Endothelial cell of umbilical vein (primary cell): ENCODE measurements at places on chromosomes 13 and 19. TPM values are rescaled to one million over a fixed set of nuclear protein-coding genes. Genes with fewer than 3 reads are reported as not detected.

GRCh38 chr13:79128158-79128557 lies 277.9 kb downstream of the RBM26 start:
- no peak for DNase-seq

GRCh38 chr13:53513226-53513625 lies 484.6 kb downstream of the OLFM4 start:
- no peak for DNase-seq

Gene VSIG10L
- 0.39 and 0.62 TPM in 2 replicates for total RNA-seq

Gene URAD
- not detected in 2 replicates for total RNA-seq

Gene CFAP97D2
- not detected in 2 replicates for total RNA-seq

- DNase-seq, result no peak
Observed at GRCh38 chr13:35916146-35916545, 215.0 kb downstream of the DCLK1 start.

GRCh38 chr19:35888398-35888797 lies 11.9 kb downstream of the NFKBID start:
- DNase-seq, result no peak

DNA sequence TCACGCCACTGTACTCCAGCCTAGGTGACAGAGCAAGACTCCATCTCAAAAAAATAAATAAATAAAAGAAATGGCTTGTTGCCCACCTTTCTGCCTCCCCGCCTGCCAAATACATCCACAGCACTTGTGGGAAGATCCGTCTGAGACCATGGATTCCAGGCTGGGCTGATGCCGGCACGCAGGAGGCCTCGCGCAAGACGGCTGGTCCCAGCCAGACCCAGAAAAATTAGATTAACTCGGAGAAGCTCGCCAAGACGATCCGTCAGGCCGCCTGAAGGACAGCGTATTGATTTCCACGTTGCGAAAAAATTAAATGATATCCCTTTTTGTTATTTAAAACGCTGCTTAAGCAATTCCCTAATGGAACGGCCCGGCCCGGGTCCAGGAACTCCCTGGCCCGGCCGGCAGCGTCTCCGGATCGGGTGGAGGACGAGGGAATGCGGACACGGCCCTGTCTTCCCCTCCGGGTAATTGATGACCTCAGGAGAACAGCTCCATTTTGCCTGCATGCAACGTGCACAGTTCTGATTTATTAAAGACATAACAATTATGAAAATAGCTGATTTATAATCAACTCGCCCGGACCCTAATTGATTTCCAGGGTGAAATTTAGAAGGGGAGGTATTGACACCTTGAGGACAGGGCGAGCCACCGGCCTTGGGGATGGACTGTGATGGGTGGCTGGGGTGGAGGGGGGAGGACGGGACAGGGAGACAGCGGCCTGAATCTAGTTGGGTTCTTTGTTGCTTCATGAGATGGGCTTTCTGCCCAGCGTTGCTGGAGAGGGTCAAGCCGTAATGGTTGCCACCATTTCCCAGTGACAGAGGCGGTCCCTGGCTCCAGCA lies 52.1 kb downstream of the ZNRF4 start:
- DNase-seq, result no peak
